CD4-positive, alpha-beta T cell treated with Interleukin-2 at 100 ng/mL for 4 hours (primary cell): ENCODE measurements at places on chromosomes 13 and 19.
A peak's percentile ranks its signal among the peaks of the same experiment; 100 is the strongest.

GRCh38 chr19:40407714-40408597 is 5.2 kb downstream of the PRX start:
- no peak for DNase-seq

DNA sequence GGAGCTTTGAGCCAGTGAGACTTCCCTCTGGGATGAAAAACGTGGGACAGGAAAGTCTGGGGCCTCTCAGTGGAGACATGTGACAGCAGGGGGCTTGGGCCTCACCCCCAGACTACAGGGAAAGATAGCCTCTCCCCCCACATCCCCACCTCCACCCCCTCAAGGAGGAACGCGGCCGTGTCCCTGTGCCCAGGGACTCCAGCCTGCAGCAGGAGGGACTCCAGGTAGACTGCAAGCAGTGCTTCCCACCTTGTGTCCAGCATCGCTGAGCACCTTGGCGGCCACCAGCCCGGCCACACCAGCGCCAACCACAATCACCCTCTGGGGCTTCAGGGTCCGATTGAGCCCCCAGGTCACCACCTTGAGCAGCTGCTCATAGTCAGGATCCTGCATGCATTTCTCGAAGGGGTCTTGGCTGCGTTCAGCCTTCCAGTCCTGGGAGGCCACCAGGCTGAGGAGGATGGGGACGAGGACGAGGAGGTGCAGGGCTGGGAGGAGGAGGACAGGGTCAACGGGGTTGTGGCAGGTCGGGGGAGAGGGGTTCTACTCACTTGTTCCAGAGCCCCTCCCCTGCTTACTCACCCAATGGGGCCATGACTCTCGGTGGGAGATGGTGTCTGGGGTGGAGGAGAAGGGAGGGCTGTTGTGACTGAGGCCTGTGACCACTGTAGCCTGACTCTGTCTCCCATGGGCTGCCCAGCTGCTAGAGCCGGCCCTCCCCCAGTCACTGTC is 955 bp downstream of the IL4I1 start:
- peak; percentile 23 for DNase-seq

- DNase-seq: no peak
Measured at GRCh38 chr13:32206097-32206740, 108.9 kb downstream of the ZAR1L start.

DNA sequence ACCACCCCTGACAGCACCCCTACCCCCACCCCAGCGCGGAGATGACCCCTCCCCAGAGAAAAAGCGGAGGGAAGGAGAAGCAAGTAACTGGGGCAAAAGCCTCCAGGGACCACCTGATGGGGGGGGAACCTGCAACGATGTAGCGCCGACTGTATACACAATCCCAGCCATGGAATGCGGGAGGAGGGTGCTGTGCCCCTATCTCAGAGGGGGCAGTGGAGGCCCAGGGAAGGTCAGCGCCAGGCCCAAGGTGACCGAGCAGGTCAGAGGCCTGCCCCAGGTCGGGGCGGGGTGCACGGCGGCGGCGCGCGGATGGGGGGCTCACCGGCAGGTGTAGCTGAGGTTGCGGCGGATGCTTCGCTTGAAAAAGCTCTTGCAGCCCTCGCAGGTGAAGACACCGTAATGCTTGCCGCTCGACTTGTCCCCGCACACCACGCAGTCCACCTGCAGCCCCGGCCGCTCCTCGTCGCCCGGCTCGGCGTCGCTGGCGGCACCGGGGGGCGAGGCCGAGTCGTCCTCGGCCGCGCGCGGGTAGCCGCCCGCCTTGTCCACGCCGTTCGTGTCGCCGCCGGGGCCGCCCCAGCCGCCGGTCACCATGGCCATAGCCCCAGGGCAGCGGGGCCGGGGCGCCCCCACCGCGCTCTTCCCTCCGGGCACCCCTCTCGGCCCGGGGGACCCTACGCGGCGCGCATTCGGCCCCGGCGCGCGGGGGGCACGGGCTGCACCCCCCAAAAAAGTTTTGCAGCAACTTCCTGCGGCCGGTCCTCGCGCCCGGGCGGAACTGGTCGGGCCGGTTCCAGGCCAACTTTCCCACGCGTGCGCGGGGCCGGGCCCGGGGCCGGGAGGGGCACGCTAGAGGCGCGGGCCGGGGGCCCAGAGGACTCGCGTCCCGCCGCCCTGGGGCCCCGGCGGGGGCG is 843 bp downstream of the NR2F6 start:
- no peak for DNase-seq

DNA sequence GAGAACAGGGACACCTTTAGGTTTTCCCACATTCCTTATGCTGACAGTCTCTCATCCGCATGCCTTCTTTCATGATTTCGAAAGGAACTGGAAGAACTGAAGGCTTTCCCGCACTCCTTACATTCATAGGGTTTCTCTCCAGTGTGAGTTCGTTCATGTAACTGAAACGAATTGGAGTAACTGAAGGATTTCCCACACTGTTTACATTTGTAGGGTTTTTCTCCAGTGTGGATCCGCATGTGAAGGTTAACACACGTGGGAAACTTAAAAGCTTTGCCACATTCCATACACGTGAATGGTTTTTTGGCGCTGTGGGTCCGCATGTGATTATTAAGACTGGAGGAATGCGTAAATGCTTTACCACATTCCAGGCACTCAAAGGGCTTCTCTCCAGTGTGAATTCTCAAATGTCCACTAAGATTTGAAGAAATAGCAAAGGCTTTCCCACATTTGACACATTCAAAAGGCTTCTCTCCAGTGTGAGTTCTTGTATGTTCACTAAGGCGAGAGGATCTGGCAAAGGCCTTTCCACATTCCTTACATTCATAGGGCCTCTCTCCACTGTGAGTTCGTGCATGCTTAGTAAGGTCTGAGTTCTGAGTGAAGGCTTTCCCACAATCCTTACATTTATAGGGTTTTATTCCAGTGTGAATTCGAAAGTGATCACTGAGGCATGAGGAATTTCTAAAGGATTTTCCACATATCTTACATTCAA is 22.0 kb downstream of the ZNF266 start:
- DNase-seq: no peak

DNA sequence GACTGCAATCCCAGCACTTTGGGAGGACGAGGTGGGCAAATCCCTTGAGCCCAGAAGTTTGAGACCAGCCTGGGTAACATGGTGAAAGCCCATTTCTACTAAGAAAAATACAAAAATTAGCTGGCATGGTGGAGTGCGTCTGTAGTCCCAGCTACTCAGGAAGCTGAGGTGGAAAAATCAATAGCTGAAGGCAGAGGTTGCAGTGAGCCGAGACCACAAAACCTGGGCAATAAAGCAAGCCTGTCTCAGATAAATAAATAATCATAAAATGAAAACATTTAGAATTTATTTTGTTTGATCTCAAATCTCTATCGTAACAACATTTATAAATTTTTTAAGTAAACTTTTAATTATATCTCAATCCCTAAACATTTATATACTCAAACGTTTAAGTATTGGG is 36.6 kb downstream of the USP12 start:
- no peak for DNase-seq

DNA sequence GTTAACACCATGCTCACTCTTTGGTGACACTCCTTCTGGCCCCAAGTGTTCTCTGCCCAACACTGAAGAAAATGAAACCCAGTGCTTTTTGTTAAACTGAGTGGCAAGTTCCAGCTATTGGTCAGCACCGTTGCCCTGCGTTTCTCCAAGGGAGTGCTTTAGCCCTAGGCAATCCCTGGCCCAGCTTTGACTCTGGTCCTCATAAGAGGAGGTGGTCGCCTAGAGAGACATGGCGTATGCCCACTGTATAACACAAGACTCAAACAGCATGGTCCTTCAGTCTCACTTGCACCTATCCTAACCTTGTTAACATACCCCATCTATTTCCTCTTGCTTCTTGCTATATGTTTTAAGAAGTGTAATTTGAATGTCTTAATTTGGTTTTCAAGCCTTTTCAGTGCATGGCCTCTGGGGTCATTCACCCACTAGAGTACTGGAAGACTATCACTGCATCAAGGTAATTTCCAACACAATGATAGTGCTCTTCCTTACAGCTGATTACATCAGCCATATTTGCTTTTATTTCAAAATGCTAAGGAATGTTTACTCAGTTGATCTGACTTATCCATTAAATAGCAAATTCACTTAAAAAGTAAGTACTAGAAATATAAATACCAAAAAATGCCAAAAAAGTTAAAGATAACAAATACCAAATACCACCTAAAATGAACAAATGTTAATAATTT is 190.5 kb upstream of the SOX21 start:
- no peak for DNase-seq
